Posterior vena cava (tissue), 2 donors: ENCODE measurements at places on chromosomes 4 and X.
A peak's percentile ranks its signal among the peaks of the same experiment; 100 is the strongest.

DNA sequence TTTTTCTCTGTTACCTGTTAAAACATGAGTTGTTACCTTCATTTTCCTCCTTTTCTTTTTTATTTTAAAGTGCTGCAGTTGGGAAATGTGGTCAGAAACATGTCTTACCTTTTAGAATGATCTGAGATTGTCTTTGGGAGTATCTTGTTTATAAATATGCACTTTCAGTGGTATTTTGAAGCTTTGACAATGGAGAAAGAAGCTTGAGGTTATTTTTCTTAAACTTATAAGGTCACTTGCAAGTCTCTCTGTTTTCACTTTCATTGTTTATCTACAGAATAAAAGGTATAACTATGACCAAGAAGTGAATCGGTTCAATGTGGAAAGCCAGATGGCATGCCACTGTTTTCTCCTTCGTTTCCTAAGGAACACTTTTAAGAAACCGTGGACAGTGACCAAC is 167.5 kb upstream of the SLC7A11 start:
- DNase-seq = no peak

- no peak for DNase-seq
Measured at GRCh38 chrX:22081475-22082092, 49.5 kb downstream of the PHEX start.

DNA sequence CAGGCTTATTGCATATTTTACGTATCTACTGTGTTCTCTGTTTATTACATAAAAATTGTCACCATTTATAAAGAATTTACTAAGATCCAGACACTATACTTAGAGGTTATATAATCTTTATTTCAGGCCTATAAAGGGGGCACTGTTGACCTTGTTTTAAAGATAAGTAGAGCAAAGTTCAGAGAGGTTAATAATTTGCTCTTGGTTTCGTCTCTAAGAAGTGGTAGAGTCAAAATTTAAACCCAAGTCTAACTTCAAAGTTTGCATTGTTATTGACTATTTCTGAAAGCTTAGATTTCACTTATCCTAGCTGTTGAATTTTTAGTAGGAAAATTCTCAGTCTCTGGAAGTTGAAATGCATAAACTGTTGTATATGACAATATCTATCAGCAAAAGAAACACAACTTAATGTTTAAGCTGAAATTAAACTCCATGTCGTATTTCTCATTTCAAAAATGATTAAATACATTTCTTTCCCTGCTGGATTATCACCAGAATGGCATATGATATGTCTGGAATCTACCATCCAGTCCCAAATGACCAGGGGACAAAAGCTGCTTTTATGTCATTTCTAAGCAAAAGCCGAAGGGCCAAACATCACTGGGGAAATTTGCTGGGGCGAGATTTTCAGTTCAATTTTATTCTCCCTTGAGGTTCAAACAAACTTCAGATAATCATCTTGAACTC is 138.4 kb downstream of the SLC7A11 start:
- DNase-seq = no peak

- no peak for DNase-seq
Measured at GRCh38 chr4:11535333-11535732, 106.6 kb upstream of the HS3ST1 start.

GRCh38 chrX:130100180-130100579 is 10.1 kb downstream of the ELF4 start:
- DNase-seq = peak; percentile 91

GRCh38 chr4:1210241-1210841 is 38.0 kb upstream of the SPON2 start:
- peak; percentile 50 for DNase-seq

DNA sequence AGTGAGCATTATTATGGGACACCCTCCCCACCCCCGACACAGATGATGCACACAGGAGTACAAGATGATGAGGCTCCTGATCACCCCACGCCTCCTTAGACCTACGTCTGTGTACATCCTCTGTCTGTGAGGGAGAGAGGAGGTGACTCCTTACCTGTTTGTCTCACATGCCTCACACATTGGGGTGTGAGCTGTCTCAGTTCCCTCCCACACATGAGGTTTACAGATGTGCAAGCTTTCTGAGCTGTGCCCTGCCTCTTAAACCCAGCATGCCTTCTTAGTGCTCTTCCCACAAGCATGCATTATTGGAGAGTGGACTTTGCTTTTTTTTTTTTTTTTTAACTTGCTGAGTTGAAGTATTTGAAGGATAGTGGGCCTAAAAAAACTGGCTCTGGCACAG is 76.7 kb downstream of the CLCN5 start:
- DNase-seq = no peak

DNA sequence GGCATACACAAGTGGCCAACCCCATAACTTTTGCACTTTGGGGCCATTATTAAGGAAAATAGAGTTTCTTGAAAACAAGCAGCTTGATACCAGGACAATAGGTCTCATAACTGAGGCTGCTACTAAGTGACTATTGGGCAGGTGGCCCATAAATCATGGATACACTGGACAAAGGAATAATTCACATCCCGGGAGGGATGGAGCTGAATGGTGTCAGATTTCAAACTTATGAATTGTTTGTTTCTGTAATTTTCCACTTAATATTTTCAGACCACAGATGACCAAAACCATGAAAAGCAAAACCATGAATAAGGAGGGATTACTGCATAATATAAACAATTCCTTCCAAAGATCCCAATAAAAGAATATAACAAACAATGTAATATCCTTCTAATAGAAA is 114.4 kb downstream of the WDFY3 start:
- no peak for DNase-seq

- DNase-seq = no peak
Measured at GRCh38 chrX:15930585-15930984, 76.0 kb upstream of the AP1S2 start.

DNA sequence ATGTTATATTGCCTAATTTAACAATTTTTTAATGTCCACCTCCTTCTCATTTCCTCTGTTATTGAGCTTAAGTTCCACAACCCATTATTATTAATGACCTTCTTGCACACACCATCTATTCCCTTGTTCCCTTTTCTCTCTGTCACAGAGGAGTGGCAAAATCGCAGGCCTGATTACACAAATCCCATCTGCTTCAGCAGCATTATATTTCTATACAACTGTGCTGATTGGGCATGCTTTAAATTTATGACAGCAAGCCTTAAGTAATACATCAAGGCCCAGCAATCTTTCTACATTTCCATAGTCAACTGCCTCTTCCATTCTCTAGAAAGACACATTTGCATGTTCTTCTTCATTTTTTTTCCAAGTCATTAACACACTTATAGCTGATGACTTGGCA is 423.8 kb downstream of the PRDM5 start:
- DNase-seq = no peak

DNA sequence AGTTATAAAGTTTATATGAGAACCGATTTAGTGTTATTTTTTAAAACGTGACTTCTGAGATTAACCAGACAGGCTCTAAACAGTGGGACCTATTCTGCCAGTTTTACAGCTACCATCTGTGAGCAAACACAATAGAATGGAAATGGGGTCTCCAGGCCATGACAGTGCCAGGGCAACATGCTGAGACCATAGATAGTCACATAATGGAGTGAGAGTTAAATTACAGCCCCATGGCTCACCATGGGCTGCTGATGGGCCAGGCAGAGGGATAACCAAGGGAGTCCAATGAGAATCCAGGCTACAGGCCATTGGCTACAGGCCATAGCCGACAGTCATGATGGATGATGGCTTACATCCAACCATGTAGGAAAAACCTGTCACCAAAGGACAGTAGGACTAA is 183.5 kb upstream of the NDP start:
- no peak for DNase-seq

- no peak for DNase-seq
Measured at GRCh38 chrX:41304178-41304577, 29.8 kb upstream of the DDX3X start.

GRCh38 chrX:79081895-79082512 is 62.5 kb upstream of the GPR174 start:
- no peak for DNase-seq

DNA sequence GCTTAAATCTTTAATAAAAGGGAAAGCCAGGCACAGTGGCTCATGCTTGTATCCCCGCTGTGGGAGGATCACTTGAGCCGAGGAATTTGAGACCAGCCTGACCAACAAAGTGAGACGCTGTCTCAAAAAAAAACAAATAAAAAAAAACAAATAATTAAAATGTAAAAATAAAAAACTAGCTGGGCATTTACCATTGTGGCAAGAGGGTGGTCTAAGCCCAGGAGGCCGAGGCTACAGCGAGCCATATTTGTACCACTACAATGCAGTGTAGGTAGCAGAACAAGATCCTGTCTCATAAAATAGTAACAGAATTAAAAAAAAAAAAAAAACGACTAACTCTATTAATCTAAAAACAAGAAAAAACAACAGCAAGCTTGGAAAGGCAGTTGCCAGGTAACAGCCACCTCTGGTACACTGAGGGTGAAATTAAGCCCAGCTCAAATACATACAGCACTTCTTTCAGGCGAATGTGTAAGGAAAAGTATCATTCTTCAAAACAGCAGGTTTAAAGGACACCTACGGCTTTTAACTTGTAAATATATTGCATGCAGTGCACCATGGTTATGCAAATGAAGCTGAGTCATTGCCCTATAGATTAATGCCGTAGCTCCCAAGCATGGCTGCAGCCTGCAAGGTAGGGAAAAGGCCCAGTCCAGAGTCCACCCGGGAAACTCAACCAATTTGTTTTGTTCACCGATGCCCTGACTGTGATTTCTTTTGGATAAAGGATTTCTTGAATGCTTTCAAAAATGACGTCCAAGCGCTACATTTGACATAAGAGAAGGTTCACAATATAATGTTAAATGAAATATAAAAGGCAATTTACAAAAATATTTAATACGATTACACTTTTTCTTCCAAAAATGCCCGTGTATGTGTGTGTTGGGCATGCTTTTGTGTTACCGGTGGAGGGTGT is 14.5 kb upstream of the TXLNG start:
- no peak for DNase-seq

DNA sequence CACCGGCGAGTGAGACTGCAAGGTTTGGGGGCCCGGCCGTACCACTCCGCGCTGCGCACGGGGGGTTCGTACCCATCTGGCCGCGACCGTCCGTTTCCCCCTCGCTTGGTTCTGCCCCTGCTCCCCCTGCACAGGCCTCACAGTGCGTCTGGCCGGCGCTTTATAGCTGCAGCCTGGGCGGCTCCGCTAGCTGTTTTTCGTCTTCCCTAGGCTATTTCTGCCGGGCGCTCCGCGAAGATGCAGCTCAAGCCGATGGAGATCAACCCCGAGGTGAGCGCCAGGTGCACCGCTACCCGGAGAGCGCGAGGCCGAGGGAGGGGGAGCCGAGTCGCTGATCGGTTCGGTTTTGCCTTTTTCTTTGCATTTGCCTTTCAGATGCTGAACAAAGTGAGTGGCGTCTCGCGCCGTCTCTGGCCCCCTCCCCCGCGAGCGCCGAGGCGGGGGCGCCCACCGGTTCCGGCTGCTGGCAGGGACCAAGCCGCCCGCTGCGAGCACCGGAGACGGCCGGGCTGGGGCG is at the start of gene UCHL1:
TSS of gene UCHL1 (plus strand) at position 189 of the 517 bp plus-strand sequence. CDS start at position 238, 49 bp downstream.
- DNase-seq = peak; percentile 82

- no peak for DNase-seq
Measured at GRCh38 chrX:102491766-102492165, 20.2 kb upstream of the TCP11X2 start.

- DNase-seq = no peak
Measured at GRCh38 chrX:10142041-10142599, 14.7 kb upstream of the CLCN4 start.

GRCh38 chrX:133913658-133914388 is 71.6 kb downstream of the GPC3 start:
- no peak for DNase-seq

GRCh38 chr4:6902318-6903042 is 7.1 kb upstream of the TBC1D14 start:
- DNase-seq = no peak

DNA sequence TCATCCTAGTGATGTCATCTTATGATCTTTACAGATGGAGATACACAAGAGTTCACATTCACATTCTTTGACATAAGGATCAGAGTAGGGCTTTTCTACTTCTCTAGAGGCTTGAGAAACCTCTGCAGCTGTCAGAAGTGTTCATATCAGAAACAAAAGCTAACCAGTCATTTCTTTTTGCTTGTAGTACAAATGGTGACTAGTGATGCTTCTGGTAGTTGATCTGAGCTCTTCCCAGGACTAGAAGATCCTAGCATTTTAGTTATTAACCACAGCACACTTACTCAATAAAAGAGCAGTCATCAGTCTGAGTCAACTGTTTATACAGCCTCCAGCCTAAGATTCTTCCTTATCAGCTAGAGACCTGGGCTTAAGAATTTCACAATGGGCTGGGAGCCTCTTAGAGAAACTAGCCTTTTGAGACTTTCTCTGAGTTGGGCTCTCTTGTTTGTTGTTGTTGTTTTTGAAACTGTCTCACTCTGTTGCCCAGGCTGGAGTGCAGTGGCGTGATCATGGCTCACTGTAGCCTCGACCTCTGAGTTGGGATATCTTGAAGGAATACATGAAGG is 84.1 kb downstream of the TMEM164 start:
- no peak for DNase-seq

- DNase-seq = no peak
Measured at GRCh38 chrX:39227371-39227770, 426.1 kb downstream of the MID1IP1 start.

DNA sequence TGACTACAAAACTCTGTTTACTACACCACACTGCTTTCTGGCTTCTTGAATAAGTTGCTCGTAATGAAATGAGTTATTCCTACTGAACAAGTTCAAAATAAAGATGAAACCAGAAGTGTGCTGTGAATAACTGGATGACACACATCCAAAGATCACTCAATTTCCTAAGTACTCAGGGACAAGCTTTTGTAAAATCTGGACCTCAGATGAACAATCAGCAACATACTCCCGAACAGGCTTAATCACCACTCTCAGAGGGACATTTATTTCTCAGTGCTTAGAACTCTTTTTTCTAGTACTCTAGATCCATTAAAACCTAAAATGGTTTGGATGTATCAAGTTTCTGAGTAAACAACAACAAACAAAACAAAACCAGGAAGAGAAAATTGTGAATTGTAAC is 61.5 kb upstream of the EXOC1L start:
- no peak for DNase-seq

DNA sequence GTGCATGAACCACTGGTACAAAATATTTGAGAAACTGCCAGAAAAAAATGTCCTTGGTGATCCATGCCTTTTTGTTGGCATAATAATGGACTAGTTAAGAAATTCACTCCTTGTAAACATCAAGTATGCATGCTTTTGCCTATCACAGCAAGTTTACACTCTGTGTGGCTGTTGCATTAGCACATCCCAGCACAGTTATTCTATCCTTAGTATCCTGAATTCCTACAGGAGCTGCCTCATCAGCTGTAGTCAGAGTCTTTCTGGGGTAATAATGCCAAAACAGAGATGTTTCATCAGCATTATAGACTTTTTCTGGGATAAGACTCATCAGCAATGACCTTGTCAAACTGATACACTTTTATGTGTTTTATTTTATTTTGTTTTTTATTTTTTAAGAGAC is 82.8 kb downstream of the CHIC2 start:
- DNase-seq = no peak

DNA sequence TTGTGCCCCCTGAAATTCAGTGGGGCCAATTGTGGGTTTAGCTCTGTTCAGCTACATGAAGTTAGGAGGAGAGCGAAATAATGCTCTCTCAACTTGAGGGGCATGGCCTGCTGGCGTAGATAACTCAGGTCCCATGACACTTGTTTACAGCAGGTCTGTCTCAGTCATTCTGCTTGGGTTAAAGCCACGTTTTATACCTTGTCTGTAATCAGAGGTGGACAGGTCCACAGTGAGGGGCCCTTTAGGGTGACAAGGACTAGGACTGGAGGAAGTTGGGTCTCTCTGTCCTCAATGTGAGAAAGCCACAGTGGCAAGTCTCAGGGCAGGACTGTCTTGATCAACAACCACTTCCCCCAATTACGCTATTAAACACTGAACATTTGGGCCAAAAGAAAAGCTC is 49.0 kb downstream of the PDHA1 start:
- DNase-seq = no peak

GRCh38 chr4:87839592-87839946 is 6.8 kb downstream of the MEPE start:
- DNase-seq = no peak
